WTC11 (cell line): ENCODE measurements at places on chromosomes 13 and 19. TPM values are rescaled to one million over a fixed set of nuclear protein-coding genes. Genes with fewer than 3 reads are reported as not detected.

Gene TUBB4A
- 18.5 to 33.1 TPM (median 30.2 TPM) in 3 replicates for total RNA-seq

Gene FFAR2
- total RNA-seq, result not detected in 3 replicates

Gene PCDH20
- 1.3 to 1.4 TPM (median 1.3 TPM) in 3 replicates for total RNA-seq

Gene HSD17B14
- total RNA-seq, result 11.4 to 18.2 TPM (median 17.0 TPM) in 3 replicates

GRCh38 chr19:48271531-48272151 lies 1.8 kb downstream of the ZNF114 start:
- DNase-seq, result peak; percentile 68
- H3K4me3 ChIP-seq, result peak overlapping the region; percentile 95
- peak overlapping the region; percentile 98 for H3K27ac ChIP-seq
- no peaks in the 10 kb centered on the region; the same call in 1 of the 2 replicates for H3K27me3 ChIP-seq
- peaks cover 18% of the 10 kb centered on the region for H3K4me1 ChIP-seq
- peaks cover 17% of the 10 kb centered on the region for H3K36me3 ChIP-seq

DNA sequence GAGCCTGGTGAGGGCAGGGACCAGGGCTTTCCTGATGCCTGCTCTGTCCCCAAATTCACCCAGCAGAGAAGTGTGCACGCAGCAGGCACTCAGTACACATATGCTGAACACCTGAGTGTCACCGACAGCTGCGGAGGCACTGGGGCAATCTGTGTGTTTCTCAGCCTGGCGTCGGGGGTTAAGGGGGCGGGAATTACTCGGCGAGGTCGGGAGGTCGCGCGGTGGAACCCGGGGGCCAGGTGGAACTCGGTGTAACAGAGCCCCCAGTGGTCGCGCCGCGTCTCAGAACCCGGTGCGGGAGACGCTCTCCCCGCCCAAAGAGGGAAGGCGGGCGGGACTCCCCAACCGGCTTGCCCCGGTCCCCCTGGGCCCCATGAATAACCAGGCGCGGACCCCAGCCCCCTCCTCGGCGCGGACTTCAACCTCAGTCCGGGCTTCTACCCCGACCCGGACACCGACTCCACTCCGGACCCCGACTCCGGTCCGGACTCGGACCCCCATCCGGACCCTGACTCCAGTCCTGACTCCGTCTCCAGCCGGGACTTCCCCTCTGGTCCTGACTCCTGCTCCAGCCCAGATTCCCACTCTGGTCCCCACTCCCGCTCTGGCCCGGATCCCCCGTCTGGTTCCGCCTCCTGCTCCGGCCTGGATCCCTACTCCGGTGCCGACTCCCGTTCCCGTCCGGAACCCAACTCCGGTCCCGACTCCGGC lies at the start of gene SELENOV:
TSS of gene SELENOV (plus strand) at position 300 of the 711 bp plus-strand sequence. CDS start at position 374, 74 bp downstream.
- DNase-seq, result peak; percentile 90
- H3K36me3 ChIP-seq, result peaks cover 5% of the 10 kb centered on the region
- H3K27me3 ChIP-seq, result peaks cover 36% of the 10 kb centered on the region
- peak within 1 kb of the TSS; percentile 41; the same call in 1 of the 2 replicates for H3K27ac ChIP-seq
- H3K4me1 ChIP-seq, result peaks cover 27% of the 10 kb centered on the region
- peak within 1 kb of the TSS; percentile 89 for H3K4me3 ChIP-seq

DNA sequence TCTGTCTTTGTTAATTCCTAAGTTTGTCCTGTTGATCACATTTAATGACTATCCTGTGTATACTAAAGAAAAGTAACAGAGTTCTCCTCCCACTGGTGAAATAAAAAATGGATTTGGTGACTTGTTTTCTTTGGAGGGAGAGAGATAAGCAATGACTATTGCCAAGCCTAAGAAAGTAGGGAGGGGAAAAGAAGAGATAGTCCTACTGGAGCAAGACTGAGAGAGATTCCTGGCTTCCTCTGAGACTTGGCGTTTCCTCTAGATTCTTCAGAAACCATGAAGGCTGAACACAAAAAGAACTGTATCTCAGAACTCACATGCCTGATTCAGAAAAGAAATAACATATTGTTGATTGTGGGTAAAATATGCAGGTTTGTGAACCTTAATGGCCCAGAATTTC lies 406.5 kb downstream of the FOXO1 start:
- H3K36me3 ChIP-seq, result no peaks in the 10 kb centered on the region
- H3K27ac ChIP-seq, result no peak overlapping the region
- no peak for DNase-seq
- no peak overlapping the region for H3K4me3 ChIP-seq

DNA sequence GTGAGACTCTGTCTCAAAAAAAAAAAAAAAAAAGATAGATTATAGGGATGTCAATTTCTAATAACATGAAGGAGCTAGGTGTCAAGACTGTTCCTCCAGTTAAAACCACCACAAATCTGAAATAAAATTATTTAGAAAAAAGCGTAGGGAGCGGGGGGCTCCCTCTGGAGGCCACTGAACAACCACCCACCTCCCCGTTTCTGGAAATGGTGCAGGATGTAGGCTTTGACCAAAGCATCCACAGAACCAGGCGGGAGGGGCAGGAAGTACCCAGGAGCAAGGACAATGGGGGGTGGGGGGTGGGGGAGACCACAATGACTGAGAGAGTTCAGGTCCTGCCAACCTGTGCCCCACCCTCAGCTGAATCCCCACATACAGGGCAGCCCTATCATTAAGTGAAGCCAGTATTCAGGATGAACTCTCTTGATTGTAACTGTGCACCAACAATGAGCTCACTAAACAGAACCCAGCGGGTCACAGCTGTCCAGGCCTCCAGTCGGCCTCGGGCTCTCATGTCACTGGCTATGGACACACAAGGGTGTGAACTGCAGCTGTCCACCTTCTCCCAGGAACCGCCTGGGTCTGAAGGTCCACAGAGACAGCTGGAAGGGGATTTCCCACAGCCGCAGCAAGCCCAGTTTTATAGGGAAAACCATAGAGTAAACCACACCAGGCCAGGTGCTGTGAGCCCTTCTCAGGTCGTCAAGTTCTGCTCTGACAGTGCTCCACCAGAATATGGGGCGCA lies 6.6 kb downstream of the ZSCAN18 start:
- H3K4me3 ChIP-seq, result no peak overlapping the region
- peaks cover 6% of the 10 kb centered on the region for H3K4me1 ChIP-seq
- H3K27me3 ChIP-seq, result no peaks in the 10 kb centered on the region
- peaks cover 10% of the 10 kb centered on the region for H3K36me3 ChIP-seq

GRCh38 chr19:1220477-1220930 lies 14.9 kb downstream of the STK11 start:
- H3K36me3 ChIP-seq, result peaks cover 3% of the 10 kb centered on the region; the same call in 1 of the 2 replicates
- H3K27ac ChIP-seq, result no peak overlapping the region
- no peaks in the 10 kb centered on the region for H3K27me3 ChIP-seq

GRCh38 chr13:23751195-23751594 lies 138.0 kb downstream of the MIPEP start:
- peaks cover 6% of the 10 kb centered on the region; the same call in 1 of the 2 replicates for H3K36me3 ChIP-seq
- H3K4me3 ChIP-seq, result no peak overlapping the region
- H3K27me3 ChIP-seq, result no peaks in the 10 kb centered on the region
- no peak overlapping the region for H3K27ac ChIP-seq
- H3K4me1 ChIP-seq, result peaks cover 50% of the 10 kb centered on the region

DNA sequence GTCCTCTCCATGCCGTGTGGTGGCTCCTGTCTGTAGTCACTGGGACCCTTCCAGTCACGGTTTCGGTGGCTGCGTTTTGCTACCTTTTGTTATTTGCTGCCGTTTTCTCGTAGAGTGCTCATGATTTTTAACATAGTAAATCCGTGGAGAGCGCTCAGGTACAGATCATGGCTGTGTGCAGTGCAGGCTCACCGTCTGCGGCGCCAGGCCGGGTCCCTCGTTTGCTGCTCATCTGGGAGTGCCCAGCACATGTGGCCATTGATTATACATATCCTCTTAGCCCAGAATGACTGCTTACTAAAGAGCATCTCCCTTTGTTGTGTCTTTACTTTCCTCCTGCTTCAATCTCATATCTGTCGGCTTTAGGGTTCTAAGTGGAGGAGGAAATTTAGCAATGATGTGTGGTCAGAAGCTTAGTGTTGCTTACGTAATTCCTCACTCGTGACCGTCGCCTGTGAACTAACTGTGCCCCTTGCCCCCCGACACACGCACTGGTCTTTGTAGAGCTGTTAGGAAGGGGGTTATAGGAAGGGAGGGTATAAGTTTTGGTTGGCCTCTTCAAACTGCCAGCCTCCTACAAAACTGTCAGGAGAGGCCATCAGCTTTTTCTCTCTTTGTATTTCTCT lies 31.8 kb downstream of the TFDP1 start:
- H3K36me3 ChIP-seq, result peaks cover 3% of the 10 kb centered on the region
- no peak for DNase-seq
- peak overlapping the region; percentile 98 for H3K27ac ChIP-seq
- 0 out of 2 replicates have a peak overlapping the region, but pooled peaks have one; percentile 15 for H3K4me3 ChIP-seq

DNA sequence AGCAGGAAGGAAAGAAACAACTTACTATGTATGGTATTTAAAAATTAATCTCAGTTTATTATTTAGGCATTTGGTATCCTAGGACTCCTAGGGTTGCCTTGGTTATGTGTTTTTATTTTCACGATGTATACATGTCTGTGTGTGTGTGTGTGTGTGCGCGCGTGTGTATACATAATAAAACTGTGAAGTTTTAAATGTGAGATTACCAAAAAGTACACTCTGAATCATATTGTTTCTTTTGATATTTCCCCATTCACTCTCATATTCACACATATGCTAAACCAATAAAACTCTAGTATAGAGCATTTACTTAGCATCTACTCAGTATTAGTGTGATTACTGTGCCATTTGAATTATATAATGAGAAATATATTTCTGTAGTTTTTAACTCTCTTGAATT lies 30.8 kb upstream of the NDFIP2 start:
- no peak overlapping the region for H3K27ac ChIP-seq
- H3K4me1 ChIP-seq, result peaks cover 32% of the 10 kb centered on the region
- DNase-seq, result no peak
- no peak overlapping the region for H3K4me3 ChIP-seq
- no peaks in the 10 kb centered on the region for H3K27me3 ChIP-seq
- H3K36me3 ChIP-seq, result no peaks in the 10 kb centered on the region

- no peak for DNase-seq
- H3K27ac ChIP-seq, result peak overlapping the region; percentile 87
- peaks cover 5% of the 10 kb centered on the region for H3K4me1 ChIP-seq
- H3K4me3 ChIP-seq, result peak overlapping the region; percentile 98
Observed at GRCh38 chr19:5789886-5790558, 941 bp downstream of the DUS3L start.
